ENCODE measurements at places on chromosomes 7 and 10.

DNA sequence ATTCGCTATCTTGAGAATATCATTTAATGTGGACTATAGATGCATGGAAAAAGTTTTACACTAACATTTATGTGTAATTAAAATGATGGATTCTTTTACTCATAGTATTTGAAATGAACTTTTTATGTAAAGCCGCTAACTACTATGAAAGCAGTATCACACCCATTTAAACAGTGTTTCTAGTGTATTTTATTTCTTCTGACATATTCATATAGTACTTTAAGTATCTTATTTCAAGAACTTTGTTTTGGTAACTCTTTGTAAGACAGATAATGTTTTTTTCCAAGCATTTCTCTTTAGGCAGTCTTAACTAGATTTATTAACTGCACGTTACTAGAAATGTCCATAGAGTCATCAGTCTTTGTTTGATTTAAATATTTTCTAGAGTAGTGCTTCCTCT is 12.5 kb upstream of the ARMC3 start:
- DNase-seq, result no peak

DNA sequence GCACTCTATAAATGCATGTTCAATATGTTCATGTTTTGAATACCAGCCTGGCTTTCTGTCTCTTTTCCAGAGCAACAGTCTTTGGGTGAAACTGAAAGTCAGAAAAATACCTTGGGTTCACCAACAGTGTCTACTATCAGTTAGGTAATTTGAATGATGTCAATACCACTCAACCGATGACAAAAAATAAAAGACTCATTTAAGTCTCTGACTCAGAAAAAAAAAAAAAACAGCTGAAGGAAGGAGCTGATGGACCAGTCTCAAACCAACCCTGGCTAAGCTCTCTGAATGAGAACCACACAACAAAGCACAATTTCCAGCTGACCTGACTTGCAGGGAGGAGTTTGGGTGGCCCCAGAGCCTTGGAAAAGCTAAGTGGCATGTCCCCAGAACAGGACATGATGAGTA is 42.5 kb downstream of the ABLIM1 start:
- DNase-seq, result no peak

- no peak for DNase-seq
These were observed 153.0 kb downstream of the DIP2C start for GRCh38 chr10:536371-536925.

- DNase-seq, result no peak
These were observed 94.6 kb upstream of the RNF32 start for GRCh38 chr7:156545979-156546378.

DNA sequence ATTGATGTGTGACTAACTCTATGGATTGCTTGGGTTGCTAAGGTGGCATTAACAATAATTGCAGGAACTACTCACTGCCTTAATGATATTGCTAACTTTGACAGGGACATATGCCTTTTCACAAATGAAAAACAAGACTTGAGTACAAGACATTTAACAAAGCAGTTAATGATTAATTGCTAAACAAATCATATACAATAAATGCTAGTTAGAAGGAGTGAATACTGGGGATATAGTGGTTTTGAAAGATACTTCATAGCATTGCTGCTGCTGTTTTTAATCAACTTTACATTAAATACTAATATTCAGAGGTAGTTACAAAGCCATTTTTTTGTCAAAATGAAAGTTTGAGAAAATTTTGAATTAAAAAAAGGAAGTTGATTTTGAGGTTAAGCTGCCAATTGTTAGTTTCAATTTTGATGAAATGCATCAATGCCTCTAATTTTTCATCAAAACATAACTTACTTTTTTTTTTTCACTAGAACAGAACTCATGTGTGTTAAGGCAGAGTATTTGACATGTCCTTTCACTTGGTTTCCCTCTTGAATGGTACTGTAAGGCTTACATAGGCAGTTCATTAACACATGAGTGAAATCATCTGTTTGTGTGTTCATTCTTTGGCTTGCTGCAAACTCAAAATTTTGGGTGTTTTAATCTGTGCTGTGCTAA is 106.2 kb upstream of the SEMA3D start:
- no peak for DNase-seq

DNA sequence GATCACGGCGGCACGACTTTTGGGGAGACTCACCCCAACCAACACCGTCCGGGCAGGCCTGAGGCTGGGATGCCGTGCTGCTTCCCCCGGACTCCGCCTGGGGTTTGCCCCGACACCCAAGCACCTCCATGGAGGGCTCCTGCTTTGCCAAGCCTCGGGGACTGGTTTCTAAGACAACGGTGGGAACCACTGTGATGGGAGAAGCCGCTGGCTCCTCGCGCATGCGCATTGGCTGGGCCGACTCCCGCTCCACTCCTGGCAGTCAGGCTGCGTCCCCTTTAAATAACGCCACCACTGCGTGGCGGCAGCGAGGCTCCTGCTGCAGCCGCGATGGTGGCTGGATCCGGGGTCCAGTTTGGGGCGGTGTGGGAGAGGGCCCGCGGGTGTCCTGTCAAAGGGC is 201.0 kb downstream of the ZNF716 start:
- no peak for DNase-seq

- peak; percentile 71 for DNase-seq
These were observed 1.2 kb upstream of the ADD3 start for GRCh38 chr10:110006358-110007160.

DNA sequence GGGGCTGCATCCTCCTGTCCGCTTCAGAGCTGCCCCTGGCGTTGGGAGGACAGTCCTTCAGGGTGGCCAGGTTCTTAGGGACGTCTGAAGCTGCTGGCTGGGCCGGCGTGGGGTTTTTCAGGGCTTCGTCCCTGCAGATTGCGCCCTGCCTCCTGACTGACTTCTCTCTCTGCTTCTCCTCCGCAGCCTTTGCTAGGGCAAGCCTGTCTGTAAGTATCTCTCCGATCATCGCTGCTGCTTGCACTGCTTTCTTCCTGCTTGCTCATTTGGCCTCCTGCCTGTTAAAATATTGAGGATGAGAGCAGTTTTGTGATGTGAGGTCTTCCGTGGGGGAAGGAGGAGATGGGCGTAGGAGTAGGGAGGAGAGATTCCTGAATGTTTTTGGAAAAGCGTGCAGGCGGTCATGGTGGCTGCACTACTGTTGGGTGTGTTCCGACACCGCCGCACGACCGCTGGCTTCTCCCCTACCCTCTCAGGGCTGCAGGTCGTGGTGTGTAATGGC is 25.3 kb downstream of the PFKFB3 start:
- DNase-seq, result no peak

DNA sequence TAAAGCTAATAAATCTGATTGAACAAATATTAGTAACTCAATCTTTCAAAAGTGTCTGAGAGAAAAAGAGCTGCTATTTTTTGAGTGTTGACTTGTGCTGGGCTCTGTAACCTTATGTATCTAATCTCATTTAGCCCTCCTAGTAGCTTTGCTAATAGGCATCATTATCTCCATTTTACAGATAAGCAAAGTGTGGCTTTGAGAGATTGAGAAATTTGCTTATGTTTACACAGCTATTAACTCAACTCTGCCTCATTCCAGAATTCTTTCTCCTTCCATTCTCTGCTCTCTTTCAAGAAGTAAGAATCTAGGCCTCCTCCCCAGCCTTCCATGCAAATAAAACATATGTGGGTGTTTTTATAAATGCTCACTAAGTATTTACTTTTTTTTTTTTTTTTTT is 137.8 kb downstream of the GATA3 start:
- DNase-seq, result no peak

DNA sequence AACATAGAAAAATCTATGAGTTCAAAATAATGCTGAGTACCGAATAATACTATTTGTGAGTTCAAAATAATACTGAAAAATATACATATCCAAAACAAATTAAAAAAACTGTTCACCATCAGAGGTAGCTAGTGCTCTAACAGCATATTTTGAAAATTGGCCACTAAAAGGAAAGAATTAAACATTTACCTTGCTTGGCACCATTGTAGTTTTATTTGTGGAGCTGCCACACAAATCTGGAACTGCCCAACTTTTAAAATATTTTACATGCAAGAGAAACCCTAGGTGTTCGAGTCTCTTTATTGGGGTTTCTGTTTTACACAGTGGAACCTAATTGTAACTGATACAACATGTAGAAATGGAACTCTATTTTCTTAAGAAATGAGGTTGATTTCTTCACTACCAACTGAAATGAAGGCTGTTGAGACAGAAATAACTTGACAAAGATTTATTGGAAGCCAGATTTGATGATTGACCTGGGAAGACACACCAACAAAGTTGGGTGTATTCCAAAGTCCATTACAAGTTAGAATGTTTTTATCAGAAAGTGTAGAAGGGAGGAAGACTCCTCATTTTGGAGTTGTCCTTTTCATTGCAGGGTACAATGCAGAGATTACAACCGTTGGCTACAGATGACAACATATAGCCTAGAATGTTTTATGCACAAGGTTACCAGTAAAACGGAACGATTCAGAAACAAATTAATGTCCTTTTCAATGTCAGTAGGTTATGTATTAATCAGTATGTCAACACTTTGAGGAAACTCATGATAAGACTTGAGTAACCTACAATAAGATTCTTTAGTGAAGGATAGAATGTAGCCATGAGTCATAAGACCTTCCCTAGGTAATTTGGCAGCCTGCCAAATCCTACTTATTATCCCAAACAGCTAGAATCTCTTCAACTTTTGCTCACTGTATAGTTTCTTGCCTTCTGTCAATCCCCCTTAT is 73.8 kb upstream of the PAPSS2 start:
- no peak for DNase-seq

- DNase-seq, result no peak
These were observed 89.9 kb downstream of the CDH23 start for GRCh38 chr10:71486484-71487114.

DNA sequence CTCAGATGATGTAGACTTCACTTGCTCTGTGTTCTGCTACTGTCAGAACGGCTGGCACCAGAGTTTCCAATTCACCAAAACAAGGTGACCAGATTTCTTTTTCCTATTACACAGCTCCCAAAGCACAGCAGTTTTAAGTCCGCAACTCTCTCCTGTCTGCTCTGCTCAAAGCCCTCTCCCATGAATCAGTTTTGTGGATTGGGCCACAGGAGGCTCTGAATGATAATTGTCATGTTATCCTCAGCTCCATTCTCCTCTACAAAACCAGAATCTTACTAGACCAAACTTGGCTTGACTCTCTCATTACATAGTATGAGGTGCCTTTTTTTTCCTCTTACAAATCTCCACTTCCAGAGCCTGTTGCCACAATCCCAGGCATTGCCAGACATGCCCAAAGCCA is 223.5 kb downstream of the SNX13 start:
- no peak for DNase-seq

DNA sequence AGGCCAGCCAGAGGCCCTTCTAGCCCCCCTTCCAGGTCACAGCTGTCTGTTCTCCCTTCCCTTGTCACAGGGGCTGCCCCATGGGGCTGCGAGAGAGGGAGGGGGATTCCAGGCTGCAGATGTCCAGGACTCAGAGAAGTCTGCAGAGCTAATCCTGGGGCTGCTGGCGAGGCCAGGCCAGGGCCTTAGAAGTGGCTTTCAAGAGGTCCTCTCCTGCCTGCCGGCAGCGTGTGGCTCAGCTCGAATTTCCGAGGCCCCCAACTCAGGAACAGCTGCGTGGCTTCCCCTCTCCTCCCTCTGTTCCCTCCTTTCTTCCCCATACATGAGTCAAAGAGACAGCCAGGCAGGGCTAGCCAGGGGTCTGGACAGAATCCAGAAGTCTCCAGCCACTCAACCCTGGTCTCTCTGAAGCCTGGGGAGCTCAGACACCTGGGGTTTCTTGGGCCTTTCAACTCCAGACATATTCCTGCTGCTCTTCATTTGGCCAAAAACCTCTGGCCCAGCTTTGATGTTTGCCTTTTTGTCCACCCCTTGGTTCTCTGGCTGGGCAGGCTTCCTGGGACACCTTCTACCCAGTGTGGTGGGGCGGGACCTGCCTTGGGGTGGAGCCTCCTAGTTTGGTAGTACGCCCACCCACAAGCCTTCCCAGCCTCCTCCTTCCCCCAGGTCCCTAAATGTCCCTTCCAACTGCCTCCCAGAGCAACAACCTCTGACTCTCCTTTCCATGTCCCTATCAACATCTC is 21.8 kb upstream of the EIF5AL1 start:
- DNase-seq, result peak; percentile 30

DNA sequence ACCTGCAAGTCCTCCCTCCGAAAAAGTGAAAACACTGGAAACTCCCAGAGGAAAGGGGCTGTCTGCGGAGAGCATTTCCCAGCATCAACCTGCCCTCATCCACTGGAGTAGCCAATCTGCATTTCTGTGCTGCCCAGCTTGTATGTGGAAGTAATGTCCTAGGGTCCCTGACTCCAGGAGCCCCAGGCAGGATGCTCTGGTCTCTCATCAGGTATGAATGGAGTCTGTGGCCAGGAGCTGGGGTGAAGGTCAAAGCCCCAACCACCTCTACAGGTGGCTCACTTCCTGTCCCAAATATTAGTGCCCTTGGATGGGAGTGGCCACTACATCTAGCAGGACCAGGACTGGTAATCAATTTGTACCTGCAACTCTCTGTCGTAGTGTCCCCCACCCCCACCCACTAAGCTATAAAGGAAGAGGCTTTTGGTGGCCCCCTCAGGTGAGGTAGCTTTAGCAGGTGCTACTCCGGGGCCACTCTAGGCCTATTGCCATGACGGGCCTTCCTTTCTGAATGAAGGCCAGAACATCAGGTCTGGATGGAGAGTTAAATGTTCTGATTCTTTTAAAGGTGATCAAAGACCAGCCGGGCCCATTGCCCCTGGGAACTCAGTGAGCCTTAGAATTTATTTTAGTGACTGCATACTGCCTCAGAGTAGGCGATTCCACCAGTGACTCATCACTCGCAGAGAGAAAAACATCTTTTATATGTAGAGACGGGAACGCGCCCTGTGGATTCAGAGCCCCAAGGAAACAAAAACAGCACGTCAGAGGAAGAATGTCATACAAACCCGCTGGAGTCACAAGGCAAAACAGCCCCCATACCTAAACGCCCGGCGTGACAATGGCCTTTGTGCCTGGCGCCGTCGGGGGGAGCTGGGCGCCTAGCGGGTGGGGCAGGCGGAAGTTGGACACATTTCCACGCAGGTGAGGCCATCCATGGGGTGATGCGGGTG is 13.0 kb downstream of the EN2 start:
- no peak for DNase-seq

DNA sequence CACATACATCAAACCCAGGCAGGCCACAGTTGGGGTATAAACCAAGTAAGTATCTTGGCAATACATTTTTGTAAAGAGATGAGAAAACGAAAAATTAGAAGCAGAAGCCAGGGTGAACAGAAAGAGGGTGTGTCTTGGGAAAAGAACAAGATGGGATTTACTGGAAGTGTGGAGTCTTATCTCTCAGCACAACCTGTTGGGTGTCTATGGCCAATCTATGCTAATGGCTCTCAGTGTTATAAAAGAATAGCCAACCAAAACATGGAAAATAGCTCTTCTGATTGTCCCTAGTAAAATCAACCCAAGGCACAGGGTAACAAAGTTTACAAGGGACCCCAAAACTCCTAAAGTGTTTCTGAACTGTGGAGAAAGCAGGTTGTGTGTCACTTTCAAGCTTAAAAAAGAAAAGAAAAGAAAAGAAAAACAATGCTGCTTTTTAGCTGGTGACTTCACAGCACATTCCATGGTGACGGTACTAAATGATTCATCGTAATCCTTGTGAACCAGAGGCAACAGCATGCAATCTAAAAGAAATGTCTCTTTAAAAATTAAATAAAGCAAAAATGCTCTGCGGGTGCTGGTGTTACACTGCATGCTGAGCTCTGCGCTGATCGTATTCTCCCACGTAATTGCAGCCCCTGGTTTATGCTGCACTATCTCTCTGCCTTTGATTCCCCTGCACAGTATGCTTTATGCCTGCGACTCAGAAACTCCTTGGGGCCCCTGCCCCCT is 100.8 kb downstream of the C10orf90 start:
- DNase-seq, result no peak

- no peak for DNase-seq
These were observed 491.7 kb downstream of the GRM8 start for GRCh38 chr7:126760914-126761577.

- no peak for DNase-seq
These were observed 41.1 kb downstream of the ABRAXAS2 start for GRCh38 chr10:124842721-124843120.
